Stimulated activated CD8-positive, alpha-beta memory T cell treated with anti-CD3 and anti-CD28 coated beads, Interleukin-15, amount 100 ng/mL, for 4 hours (primary cell): ENCODE measurements at places on chromosomes 2 and 18.

DNA sequence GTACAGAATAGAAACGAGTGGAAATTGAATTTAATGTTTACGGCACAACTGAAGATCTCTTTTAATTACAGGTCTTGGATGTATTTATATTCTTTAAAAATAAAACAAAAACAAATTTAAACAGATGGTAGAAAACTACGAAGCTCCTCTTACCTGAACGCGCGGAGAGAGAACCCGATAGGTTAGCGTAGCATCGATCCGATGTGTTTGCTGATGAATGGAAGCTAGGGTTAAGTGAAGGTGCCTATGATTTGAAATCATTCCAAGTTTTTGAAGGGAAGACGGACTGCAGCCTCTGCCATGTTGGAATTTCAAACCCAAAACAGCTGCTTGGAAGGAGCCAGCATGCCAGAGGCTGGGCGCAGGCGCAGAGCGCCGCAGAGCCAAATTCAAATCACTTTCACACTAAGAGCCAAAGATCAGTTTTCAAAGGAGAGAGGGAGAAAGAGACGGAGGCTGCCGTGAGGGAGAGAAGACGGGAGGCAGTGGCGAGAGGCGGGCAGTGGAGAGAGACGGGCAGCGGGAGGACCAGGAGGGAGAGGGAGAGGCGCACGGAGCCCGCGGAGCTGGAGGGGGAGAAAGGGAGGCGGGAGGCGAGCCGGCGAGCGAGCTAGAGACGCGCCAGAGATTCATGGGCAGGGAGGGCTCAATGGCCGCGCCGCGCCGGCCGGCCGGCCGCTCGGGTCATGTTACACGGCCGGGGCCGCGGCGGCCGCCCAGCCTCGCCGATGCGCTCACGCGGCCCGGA lies at the start of gene FIGN:
FIGN (minus strand) TSS at position 324 of the 748 bp plus-strand sequence. CDS start 1,081 bp downstream, outside the sequence.
- no peak for DNase-seq

- no peak for DNase-seq
These were observed 22.0 kb downstream of the SAG start for GRCh38 chr2:233329489-233330135.

DNA sequence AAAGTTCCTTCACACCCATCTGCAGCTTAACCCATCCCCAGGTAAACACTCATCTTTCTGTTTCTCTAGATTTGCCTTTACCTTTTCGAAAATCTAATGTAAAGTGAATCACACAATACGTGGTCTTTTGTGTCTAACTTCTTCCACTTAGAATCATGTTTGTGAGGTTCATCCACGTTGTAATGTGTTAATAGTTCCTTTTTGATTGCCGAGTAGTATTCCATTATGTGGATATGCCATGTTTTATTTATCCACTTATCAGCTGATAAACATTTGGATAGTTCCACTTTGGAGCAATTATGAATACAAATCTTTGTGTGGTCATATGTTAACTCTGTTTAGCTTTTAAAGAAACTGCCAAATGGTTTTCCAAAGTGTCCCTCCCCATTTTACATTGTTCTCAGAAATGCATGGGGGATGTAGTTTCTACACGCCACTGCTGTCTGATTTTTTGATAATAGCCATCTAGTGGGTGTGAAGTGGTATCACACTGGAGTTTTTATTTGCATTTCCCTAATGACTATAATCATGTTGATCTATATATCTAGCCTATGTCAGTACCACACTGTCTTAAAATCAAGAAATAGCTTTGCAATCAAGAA lies 22.3 kb downstream of the PECR start:
- DNase-seq, result no peak

DNA sequence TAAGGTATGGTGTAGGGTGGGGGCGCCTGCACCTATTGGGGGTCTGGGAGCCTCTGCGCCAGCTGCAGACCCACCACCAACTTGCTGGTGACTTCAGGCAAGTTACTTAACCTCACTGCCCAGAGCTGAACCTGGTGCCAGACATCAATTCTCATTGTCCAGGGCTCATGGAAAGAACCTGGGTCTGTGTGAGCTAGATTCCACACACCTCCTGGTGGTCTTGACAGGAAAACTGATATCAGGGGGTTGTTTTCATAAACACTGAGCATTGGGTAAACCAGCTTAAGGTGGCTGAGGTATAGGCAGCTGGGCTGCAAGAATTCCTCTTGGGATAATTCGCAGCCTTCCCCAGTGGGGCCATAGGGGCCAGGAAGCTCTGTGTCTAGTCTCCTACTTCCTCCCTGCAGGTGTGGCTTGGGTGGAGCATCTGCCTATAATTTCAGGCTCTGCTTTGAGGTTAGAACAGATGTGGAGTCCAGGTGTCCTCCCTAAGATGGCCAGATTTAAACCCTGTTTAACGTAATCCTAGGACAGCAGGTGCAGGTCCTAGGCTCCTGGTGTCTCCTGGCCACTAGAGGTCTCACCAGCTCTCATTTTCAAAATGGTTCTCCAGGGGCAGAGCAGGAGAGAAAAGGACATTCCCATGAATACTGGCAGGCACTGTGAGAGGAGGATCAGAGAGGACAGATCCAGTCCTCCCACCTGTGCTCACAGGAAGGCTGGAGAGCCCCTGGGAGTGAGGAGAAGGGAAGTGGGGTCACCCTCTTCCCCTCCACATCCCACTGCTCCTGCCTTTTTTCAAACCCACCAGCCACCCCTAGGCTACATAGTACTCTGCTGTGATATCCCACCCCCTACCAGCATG lies 100.4 kb upstream of the SMAD2 start:
- no peak for DNase-seq

DNA sequence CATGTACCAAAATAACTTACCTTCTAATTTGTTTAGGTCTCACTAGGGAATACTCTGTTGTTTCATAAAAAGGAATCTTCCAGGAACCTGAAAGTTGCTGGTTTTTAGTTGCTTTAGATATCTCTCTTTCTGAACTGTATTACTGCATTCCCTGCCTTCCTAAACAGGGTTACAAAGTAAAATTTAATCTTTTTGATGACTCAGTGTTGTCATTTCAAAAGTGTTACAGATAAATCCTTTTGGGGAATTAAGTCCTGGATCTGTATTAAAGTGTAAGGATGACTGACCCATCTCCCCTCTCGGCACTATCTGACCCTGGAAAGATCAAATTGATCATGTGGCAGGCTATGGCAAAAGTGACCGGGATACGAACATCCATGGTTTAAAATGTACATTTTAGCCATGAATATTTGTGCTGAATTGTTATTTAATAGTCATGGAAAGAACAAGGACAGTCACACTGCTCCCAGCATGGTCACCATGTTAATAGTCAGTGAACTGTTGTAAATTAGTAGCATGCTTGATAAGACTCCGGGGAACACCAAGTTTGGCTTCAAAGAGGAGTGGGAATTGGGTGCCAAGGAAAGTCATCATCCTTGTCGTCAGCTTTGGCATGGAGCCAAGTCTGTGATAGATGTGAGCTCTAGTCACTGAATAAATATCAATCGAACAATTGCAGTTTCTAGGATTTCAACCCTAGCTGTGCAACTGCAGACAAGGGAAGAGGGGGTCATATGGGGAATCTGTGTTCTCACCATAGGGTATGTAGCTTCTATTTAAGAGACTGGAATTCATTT lies 4.2 kb downstream of the PLEKHA3 start:
- no peak for DNase-seq

GRCh38 chr2:165843351-165843750 lies 49.3 kb upstream of the GALNT3 start:
- DNase-seq, result no peak

DNA sequence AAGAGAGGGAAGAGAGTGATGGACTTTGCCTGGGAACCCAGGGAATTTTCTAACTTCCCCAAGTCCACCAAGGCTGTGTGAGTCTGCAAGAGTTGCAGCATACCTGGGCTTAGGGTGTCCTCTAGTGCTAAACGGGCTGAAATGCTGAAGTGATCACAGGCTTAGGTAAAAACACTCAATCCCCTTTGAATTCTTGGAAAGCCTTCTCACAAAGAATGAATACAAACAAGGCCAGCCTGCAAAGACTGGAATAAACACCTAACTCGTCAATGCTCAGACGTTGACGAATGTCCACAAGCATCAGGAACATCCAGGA lies 30.0 kb upstream of the BMP10 start:
- no peak for DNase-seq

DNA sequence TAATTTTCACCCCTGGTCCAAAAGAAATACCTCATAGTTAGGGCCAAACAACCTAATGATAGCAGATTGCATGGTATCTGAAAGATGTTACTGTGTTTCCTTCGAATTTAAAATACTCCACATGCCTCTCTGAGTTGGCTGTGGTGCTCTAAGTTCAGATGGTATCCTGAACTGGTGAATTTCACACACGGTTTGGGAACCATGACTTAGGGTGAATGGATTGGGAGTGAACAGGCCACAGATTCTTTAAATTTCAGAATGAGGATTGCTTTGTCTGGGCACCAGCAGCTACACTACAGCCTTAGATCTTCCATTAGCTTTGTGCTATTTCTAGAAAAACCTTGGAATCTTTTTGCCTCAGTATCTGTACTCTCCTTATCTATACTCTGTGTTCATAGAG lies 6.2 kb downstream of the GMCL1 start:
- no peak for DNase-seq

DNA sequence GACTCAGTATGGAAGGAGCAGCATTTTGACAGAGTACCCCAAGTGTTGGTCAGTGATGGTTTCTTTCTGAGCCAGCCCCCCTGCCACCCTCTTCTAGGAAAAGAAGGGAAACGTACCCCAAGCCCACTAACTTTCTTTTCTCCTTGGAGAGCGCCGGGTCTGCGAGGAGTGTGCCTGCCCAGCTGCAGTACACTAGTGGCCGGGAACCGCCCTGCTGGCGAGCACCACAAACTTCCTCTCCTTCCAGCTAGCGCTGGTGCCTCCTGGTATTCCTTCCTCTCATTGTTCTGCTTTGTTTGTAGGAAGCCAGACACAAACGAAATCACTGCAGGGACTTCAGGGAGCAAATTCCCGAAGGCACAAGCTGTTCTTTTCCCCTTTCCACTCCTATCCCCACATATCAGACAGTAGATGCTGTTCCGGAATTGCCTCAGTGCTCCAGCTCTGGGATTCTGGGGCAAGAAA lies 1.8 kb downstream of the CCDC85A start:
- DNase-seq, result no peak

- no peak for DNase-seq
These were observed 8.0 kb upstream of the CFAP221 start for GRCh38 chr2:119536211-119536610.

DNA sequence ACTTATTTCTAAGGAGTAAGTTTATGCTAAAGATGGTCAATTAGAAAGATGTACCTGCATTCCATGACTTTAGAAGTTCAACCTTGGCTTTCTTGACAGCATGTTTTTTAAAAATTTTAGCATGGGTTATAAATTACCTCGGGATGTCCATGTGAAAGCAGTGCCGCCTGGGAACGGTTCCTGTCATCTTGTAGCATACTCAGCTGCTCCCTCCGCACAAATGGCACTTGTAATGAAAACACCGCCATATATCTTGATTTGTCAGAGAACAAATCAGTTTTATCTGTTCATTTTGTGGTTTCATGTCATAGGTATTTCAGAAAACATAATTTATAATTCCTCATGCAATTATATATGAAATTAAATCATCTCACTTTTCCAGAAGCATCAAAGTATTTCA lies 38.3 kb downstream of the SATB2 start:
- no peak for DNase-seq

DNA sequence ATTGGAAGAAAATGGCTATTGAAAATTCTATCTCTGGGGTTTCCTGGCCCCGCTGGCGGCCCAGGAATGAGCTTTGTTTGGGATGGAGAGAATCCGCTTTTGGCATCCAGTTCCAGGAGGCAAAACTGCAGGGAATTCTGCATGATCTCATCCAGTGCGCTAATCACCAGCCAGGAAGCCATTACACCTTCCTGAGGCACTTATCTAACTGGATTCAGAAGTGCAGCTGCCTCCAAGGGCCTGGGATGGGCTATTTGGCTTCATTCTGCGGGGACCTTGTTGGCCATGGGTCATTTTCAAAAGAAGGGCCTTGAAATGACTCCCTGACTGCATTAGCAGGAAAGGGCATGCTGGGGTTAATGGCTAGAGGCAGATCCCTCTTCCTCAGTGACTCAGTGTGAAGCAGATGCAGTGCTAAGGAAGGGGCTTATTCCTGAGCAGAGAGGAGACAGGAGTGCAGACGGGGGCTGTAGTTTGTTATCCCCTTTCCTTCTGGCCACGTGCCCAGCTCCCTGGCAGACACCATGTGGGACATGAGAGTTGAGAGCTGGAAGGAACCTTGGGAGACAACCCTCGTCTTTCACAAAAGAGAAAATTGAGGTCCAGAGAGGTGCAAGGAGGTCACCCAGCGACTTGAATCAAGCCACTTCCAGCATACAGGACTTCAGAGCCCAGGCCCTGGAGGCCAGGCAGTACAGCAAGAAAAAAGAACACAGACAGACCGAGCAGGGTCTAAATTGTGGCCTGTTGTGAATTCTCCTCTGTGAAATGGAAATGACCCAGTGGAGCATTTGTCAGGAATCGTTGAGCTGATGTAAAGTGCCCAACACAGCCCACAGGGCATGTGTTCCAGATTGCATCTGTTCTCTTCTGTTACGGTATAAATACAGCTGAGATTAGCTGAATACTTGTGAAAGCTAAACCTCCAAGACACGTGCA lies 161.8 kb downstream of the PRKCE start:
- DNase-seq, result no peak

DNA sequence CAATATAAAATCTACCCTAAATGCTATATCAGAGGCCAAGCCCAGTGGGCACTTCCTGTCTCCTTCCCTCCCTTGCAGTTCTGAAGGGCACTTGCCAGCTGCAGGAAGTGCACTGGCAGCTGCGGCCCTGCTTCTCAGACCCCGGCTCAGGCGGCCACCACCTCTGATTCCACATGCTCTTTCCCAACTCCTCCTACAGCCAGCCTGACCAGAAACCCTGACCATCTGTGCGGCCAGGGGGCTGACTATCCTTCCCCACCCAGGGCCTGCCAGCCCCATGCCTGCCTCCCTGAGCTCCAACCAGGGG lies 88.6 kb downstream of the ZBTB7C start:
- no peak for DNase-seq

- no peak for DNase-seq
These were observed 4.2 kb downstream of the CBLN2 start for GRCh38 chr18:72539901-72540300.

GRCh38 chr2:239762655-239763269 lies 262.4 kb downstream of the NDUFA10 start:
- DNase-seq, result no peak

DNA sequence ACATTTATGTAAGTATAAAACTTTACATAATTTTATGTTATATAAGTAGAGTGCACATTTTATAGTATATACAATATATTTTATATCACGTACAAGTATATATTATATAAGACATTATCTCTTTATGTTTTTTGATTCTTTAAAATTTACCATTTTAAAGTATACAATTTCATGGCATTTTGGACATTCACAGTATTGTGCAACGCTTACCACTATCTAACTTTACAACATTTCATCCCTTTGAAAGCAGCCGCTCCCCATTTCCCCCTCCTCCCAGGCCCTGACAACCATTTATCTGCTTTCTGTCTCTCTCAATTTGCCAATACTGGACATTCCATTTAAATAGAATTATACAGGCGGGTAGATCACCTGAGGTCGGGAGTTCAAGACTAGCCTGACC lies 512.5 kb downstream of the TSN start:
- no peak for DNase-seq

- DNase-seq, result no peak
These were observed 104.5 kb upstream of the CAVIN2 start for GRCh38 chr2:191951376-191951775.
